NCI-H1930 (cell line): ENCODE measurements at places on chromosomes 6 and 20.

DNA sequence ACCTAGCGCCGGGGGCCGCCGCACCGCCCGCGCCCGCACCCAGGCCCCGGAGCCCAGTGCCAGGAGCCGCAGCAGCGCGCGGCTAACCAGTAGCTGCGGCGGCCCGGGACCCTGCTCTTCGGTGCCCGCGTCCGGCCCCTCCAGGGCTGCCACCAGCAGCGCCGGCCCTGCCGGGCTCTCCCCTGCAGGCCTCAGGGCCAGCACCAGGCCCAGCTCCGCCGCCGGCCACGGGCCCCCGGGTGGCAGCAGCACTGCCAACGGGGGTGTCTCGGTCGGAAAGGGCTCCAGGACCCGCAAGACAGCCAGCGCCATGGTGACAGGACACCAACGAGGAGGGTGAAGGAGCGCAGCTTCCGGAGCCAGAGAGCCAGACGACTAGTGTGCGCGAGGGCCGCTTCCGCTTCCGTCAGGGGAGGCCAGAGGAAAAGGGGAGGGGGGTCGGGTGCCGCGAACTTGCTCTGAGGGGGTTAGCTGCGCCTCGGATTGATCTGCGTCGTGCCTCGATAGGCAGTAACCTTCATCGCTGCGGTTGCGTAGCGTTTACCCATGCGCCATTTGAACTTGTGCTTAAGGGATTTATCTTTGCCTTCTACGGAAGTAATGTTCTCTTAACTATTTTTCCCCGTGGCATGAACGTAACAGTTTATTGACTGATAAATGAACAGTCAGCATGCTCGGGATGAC, at the start of gene PEX6:
PEX6 (minus strand) TSS at position 343 of the 684 bp plus-strand sequence; CDS start at position 312, 31 bp downstream.
- DNase-seq = peak; percentile 54

DNA sequence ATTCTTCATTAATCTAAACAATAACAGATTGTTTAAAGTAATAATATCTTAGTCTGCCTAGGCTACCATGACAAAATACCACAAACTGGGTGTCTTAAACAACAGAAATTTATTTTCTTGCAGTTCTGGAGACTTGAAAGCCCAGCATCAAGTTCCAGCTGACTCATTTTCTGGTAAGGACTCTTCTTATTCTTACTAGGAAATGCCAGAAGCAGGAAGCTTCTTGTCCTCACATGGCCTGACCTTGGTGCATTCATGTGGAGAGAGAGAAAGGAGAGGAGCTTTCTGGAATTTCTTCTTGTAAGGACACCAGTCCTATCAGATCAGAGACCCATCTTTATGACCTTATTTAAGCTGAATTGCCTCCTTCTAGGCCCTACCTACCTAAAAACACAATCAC, 110.5 kb downstream of the ANKRD60 start:
- DNase-seq = no peak

GRCh38 chr6:23499549-23499948, 626.5 kb upstream of the NRSN1 start:
- DNase-seq = peak; percentile 32

DNA sequence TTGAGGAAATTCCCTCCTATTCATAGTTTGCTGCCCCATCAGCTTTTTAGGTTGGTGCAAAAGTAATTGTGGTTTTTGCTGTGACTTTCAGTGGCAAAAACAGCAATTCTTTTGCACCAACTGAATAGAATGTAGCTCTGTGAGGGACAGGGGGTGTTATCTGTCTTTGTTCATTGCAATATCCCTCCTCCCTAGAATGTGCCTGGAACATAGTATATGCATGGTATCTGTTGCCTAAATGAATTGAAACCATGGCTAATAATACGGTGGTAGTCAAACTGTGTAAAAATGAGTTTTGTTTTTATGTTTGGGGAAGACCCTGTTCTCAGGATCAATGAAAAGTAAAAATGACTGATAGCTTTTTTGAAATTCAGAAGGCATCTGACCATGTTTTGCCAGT, 45.1 kb downstream of the SCAND1 start:
- DNase-seq = no peak
